ENCODE measurements at places on chromosomes 2 and 18.

DNA sequence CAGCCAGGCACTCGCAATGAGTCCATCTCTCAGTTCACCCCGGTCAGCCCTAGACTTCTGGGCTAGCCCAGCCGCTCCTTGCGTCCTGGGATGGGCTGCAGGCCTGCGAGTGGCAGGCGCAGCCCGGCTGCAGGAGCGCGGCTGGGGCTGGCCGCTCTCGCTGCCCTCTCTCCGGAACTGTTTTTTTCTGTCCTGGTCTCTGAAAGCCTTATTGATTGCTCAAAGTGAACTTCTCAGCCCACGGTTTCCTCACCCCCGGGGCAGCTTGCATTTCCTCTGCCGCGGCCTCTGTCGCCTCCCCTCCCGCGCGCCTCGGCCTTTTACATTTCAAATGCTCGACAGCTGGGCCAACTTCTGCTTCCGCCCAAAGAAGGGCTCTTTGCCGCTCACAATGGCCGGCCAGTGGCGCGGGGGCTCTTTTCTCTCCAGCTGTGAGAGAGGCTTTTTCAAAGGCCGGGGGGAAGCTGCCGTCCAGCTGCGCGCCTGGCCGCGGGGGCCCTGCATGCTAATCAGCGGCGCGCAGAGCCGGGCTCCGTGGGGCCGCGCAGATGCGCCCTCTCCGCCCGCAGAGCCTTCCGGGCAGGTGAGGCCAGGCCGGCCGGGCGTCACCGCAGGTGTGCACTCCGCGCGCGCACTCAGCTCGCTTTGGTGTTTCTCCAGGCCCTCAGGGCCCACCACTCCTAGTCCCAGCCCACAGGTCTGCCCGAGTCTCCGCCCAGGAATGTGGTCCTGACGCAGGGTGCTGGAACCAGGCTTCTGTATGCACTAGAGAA, 513.8 kb downstream of the RNF144A start:
- no peak for DNase-seq

- DNase-seq = no peak
Observed at GRCh38 chr2:239589833-239590232, 189.0 kb upstream of the HDAC4 start.

- no peak for DNase-seq
Observed at GRCh38 chr2:237598468-237599208, 8.1 kb upstream of the RAB17 start.

DNA sequence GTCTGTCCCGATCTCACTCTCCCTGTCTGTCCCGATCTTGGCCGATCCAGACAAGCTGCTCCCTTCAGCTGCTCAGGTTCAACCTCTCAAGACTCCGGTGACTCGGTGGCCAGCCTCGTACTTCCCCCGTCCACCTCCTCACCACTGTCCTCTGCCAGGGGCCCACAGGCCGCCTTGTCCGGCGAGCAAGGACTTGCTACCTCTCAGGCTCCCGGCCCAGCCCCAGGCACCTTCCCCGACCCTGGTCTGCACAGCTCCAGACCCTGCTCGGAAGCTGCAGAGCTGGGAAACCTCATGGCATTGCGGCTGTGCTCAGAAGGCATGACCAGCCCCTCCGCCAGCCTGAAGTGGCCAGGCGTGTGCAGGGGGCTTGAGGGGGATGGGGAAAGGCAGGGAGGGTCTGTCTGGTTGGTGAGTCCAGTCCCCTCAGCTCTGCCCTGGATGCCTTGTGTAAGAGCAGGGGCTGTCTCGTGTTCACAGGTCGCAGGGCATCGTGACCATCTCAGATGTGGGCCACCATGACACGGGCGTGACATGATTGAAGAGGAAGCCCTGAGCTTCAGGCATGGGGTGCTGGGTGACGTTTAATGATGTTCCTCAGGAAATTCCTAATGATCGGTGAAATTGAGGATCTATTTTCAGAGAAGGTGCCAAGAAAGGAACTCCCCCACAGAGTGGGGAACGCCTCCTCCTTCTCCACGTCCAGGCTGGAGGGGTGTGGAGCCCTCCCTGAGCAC, 121.2 kb upstream of the CTDP1 start:
- no peak for DNase-seq

- DNase-seq = no peak
Observed at GRCh38 chr2:106284255-106284654, 90.2 kb upstream of the UXS1 start.

DNA sequence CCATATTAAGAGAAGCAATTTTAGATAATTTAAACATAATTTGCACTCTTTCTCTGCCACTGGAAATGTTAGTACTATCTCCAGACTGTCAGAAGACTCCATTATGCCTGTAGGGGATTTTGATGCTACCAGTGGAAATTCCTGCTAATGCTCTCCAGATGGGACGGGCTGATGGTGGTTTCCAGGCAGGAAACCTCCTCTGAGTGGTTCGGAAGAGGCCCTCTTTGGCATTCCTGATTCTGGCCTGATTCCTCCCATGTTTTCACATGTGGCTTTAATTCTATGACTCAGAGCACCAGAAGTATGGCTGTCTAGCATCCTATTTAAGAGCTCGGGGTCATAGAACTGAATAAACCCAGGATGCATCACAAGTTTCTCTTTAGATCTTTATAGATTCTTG, 70.9 kb upstream of the ST6GAL2 start:
- DNase-seq = no peak

- no peak for DNase-seq
Observed at GRCh38 chr2:120508567-120509041, 162.7 kb downstream of the INHBB start.

Data from SIG-M5 (cell line).